ENCODE measurements at places on chromosomes 16 and 17.

- no peak for DNase-seq
Observed at GRCh38 chr17:36063786-36064541, at the start of gene CCL18. CCL18 (plus strand) TSS chr17:36064272; CDS start chr17:36064343, 71 bp downstream.

DNA sequence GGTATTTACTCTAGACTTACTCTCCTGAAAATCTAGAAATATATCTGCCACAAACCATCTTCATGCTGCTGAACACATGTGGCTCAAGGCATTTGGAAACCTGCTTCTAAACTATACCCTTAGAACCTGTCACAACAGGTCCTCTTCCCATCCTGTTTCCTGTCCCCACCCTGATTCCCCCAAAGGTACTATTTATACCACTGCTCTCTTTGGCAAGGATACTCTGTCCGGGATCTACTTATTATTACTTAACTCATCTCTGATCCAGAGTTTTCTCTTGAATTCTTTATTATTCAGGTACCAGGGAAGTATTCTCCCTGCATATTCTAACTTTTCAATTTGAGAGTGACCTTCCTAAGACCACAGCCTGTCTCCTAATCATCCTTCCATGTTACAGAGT lies 33.4 kb downstream of the TRAF4 start:
- no peak for DNase-seq

- peak; percentile 84 for DNase-seq
Observed at GRCh38 chr17:57939797-57940196, 15.4 kb downstream of the CUEDC1 start.

GRCh38 chr16:10878328-10878643 lies 1.3 kb downstream of the CIITA start:
- DNase-seq: no peak

DNA sequence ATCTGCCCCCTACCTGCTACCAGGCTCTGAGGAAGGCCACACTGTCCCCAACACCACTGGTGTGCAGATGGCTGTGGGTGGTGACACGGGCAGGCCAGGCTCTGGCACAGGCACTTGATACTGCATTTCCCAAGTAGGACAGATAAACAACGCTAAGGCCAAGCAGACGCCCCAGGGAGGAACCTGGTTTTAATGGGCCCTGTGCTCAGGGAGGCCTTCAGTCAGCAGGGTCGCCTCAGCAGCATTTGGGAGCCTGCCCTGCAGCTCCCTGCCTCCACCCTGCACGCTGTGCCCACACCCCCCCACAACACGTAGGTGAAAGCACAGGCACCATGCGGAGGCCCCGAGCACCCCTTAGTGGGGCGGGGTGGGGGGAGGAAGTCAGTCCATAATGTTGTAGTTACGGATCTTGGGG lies 3.3 kb upstream of the FASN start:
- no peak for DNase-seq

DNA sequence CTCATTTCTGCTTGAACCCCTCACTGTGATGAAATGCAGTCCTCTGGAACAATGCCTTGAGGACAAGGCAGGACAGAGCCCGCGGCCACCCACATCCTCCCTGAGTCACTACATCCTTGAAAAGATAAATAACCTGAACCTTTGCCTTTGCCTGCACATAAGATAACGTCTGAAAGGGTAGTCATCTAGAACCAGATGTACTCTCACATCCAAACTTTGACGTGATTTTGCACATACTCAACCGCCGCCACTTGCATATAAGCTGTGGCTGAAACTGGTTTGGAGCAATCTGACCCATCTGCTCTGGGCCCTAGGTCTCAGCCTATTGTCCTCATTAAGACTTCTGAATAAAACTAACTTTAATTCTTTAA lies 252.1 kb downstream of the PHKB start:
- DNase-seq: no peak

DNA sequence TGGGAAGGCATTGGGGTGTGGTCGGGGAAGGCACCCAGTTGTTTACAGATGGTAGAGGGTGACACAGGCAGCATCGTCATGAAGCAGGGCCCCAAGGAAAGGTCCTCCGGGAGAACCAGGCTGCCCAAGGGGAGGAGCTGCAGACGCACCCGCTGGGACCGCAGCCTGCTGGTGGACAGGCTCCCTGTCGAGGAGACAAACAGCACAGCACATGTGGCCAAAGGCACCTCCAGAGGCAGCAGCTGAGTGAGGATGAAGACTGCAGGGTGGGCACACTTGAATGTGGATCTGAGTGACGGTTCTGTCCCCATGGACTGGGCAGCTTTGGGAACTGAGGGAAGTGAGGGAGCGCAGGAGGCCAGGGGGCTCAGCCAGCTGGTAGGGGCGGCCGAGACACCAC lies 12.4 kb downstream of the CHMP1A start:
- DNase-seq: no peak

DNA sequence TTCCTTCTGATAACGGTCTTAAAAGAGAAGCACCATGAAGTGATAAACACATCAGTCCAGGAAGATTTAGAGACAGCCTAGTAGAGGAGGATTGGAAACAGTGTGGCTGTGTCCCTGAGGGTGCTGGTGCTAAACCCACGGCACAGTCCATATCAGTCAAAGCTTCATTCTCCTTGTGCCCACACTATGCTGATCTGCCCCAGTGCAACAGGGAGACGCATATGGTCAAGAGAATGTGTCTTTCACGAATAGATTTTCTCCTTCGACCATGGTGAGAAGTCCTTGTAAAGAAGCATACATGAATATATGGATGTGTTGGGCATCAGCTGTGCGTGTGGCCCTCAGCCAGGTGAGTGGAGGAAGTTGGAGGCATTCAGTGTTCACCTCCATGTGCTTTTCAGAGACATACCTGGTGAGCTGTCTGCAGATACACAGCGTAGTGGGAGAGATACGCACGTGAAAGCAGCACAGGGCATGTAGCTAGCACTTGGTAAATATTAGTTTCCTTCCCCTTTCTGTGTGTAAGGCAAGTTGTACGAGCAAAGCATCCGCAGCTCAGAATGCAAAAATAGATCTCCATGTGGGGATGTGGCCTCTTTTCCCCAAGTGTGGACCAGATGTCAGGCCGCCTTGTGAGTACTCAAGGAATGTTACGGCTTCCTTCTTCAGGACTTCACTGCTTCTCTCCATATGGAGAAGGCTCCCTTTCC lies 29.4 kb downstream of the HLF start:
- no peak for DNase-seq

DNA sequence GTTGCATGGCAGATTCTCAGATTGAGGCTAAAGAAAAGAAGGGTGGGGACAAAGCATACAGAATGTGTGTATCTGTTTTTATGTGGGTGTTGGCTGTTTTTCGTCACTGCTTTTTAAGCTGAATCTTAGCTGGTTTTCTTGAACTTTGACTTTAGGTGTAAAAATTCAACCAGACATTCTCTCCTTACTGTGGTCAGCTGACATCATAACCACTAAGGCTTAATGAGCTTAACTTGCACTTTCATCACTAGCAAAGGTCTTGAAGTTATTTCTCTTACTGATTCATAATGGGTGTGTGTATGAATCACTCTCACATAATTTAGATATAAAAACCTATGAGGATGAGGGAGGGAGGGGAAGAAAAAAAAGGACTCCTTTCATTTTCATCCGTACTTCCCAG lies 4.0 kb upstream of the CDC6 start:
- no peak for DNase-seq

DNA sequence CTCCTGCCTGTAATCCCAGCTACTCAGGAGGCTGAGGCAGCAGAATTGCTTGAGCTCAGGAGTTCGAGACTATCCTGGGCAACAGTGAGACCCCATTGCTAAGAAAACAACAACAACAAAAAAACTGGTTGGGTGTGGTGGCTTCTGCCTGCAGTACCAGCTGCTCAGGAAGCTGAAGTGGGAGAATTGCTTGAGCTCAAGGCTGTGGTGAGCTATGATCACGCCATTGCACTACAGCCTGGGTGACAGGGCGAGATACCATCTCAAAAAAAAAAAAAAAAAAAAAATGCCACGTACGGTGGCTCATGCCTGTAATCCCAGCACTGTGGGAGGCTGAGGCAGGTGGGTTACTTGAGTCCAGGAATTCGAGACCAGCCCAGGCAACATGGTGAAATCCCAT lies 34.1 kb downstream of the NME2 start:
- DNase-seq: no peak

DNA sequence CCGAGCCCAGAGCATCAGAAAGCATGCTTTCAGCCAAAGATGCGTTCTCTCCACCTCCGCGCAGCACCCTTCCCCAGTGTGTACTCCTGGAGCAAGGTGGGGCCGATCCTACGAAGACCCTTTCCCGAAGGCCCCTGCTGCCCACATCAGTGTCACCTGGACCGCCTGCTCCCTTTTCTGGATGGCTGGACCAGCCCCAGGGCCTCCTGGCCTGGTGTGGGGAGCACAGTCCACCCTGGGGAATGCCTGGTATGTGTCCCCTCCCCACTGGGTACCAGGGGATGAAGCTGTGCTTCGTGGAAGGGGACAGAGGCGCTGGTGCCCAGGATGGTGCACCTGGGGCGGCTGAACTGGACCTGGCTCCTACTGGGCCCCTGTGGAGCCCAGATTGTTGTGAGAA lies 173.8 kb downstream of the SEC14L1 start:
- no peak for DNase-seq

DNA sequence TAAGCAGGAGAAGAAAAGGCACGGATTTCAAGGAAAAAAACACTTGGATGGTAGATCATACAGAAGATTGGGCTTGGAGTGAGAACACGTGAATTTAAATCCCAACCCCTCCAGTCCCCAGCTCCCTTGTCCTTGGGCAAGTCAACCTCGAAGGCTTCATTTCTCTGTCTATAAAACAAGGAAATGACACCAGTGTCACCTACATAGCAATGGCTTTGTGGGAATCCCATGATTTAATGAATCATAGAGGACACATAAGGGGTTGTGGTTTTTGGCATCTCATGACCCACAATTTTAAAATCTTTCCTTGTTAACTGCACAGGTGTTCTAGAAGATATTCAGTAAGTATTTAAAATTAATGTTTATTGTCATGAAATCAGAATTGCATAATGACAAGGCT lies 8.2 kb upstream of the CCL2 start:
- no peak for DNase-seq

DNA sequence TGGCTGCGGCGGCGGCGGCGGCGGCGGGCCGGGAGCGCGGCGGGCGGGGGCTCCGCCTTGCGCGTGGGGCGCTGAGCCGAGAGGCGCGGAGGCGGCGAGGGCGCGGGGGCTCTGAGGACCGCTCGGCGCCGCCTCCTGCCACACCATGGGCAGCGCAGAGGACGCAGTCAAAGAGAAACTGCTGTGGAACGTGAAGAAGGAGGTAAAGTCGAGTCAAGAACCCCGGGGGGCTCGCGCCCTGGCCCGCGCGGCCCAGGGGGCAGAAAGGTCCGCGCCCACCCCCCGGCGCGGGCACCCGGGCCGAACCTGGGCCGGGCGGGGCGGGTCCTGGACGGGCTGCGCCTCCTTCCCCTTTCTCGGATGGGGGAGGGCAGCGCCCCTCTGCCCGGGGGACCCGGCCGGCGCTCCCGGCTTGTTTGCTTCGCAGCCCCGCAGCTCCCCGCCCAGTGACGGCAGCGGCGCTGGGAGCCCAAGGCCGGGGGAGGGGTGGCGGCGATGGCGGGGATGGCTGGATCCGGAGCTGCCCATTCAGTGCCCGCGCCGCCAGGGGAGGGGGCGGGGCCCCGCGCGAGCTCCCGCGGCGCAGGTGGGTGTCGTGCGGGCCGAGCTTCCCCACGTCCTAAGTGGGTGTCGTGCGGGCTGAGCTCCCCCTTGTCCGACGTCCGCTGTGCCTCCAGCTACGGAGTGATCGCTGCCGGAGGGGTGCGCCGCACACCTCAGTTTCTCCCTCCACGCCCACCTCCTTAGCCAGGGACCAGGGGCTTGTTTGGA lies 428 bp downstream of the SGSM2 start:
- DNase-seq: no peak

DNA sequence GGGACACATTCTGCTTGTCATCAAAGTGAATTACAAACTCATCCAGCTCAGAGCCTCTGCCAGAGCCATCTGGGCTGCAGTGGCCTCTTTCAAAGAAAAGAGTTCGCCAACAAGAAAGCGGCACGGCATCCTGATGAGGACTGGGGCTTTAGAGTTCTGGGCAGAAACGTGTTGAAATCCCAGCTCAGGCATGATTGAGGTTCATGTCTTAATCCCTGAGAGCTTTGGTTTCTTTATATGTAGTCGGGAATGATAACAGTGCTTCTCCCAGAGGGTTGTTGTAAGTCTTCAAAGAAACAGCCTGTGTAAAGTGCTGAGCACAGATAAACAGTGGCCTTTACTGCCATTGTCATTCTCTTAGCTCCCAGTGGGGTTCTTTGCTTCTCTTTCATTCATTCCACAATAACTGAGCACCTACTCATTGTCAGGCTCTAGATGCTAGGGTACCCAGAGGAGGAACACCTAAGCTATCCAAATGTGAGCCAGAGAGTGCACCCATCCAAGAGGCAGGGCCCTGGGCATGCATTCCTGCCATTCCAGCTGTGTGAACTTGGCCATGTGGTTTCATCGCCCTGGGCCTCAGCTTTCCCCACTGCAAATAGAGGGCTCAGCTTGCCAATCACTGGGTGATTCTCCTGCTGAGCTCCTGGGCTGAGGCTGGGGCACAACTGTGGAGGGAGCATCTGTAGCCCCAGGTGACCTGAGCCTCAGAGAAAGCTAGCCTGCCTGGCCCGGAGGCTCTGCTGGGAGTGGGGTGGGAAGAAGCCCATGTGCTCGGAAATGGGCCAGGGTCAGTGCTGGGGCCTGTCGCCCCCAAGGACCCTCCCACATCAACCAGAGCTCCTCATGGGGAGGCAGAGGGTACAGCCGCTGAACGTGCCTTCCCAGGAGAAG lies 38.3 kb upstream of the CRHR1 start:
- DNase-seq: no peak

DNA sequence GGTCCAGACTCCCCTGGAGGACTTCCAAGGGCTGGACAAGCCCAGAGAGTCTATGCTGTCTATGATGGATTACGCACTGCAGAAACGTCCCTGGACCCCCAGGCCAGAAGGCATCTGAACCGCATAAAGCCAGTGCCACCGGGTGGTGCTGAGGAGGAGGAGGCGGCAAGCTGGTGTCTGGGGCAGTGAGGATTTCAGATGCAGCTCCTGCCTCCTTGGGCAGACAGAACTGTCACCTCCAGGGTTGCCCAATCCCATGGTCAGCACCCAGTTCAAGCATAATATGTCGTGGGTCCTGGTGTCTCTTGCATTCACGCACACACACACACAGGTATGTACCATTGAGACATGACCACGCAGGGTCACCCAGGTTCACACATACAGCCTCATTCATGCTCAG lies 25.6 kb downstream of the RAP1GAP2 start:
- no peak for DNase-seq

DNA sequence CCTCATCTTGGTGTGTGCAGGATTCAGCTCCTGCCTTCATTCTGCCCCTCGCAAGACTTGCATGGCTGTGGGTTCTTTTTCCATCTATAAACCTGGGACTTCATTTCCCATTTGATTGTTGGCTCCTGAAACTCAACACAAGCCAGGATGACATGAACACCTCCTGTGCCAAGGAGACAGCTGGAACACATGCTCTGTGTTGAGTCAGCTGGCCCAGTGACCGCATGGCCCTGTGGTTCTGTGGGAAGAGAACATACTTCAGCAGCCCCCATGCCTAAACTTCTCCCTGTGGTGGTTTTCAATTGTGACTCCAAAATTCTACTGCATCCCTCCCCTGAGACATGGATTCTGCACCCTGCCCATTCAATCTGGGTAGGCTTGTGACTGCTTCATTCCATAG lies 57.9 kb upstream of the FOXF1 start:
- no peak for DNase-seq

GRCh38 chr17:67362173-67362572 lies 4.2 kb downstream of the PSMD12 start:
- DNase-seq: no peak

Data from NCI-H2107 (cell line).